Activated CD8-positive, alpha-beta memory T cell treated with anti-CD3 and anti-CD28 coated beads for 1 hour (primary cell): ENCODE measurements at places on chromosomes 1 and 21.

DNA sequence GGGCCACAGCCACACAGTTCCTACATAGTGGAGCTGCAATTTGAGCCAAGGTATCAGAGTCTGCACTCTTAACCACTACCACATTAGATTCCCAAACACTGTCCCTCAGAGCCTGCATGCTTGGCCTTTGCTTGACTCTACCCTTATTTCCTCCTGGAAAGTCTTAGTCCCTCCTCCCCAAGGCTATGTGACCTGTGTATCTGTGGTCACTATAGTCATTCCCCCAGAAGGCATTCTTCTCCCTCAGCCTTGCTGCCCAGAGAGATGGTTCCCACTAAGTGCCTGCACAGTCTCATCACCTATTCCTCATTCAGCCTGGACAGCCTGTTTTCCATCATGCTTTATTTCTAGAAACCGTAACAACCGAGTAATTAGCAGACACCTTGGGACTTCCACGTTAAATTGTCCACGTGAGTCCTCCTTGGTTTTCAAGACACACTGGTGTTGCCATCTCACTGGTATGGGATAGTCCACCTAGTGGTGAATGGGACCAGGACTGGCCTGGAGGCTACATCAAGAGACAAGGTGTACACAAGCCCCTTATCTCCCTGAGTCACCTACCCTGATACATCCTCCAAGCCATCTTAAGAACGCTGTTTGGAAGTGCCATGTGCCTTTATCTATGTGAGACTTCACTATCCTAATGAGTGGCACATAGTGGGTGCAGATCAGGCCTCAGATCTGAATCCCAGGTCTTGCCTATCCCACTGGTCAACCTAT is 3.8 kb upstream of the ZNF648 start:
- DNase-seq: no peak

DNA sequence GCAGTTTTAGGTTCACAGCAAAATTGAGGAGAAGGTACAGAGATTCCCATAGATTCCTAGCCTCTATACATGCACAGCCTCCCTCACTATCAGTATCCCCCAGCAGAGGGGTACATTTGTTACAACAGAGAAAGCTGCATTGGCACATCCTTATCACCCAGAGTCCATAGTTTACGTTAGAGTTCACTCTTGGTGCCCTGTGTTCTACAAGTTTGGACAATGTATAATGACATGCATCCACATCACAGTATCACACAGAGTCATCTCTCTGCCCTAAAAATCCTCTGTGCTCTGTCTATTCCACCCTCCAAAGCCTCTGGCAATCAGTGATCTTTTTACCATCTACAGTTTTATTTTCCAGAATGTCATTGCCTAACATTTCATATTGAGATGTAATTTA is 22.3 kb upstream of the RGS16 start:
- DNase-seq: no peak

DNA sequence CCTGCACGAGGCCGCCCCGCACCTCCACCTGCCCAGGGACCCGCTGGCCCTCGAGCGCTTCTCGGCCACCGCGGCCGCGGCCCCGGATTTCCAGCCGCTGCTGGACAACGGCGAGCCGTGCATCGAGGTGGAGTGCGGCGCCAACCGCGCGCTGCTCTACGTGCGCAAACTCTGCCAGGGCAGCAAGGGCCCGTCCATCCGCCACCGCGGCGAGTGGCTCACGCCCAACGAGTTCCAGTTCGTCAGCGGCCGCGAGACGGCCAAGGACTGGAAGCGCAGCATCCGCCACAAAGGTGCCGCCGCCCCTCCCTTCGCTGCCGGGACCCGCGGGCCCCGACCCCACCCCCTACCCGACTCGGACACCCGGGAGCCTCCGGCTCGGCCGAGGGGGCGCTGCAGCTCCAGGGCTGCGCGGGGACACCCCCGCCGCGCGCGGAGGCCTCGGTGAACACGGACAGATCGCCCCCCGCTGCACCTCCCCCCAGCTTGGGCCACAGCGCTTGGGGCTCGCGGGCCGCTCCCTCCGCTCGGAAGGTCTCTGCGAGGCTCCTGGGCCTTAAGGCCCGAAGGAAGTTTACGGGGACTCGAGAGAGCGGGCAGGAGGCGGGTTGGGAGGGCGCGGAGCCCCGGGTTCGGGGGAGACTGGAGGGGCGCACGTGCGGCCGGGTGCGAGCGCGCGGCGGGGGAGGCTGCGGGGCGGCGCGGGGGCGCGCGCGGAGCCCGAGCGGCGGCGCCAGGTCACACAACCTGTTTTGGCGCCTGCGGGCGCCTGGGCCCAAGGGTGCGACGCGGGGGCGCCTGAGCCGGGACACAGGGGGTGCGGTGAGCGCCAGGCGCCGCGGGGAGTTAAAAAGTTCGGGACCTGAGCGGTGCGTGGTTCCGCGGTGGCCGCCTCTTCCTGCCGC is 1.2 kb downstream of the SAMD11 start:
- DNase-seq: no peak

DNA sequence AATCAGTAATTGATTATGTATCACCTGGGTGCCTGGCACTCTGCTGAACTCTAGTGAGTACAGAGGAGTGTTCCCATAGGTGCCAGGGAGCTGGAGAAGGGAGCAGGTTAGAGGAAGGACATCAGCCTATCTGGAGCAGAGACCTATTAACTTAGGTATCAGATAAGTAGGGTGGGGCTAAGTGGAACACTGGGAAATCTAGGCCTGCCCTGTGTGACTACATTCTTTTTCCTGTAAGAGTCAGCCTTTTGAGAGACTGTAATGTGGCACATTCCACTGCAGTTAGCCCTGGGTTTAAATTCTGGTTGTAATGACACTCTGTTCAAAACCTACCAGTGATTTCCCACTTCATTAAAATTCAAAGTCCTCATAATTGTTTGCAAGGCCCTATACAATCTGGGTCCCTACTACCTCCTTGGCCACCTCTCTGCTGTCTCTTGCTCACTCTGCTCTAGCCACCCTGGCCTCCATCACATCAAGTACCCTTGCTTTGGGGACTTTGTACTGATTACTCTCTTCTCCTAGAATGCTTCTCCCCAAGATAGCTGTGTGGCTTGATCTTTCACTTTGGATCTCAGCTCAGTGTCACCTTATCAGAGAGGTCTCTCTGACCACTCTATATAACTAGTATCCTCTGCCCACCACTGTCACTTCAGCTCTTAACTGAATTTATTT is 12.9 kb downstream of the STX12 start:
- DNase-seq: no peak

- no peak for DNase-seq
Observed at GRCh38 chr1:8482979-8483381, 165.1 kb downstream of the SLC45A1 start.
